ENCODE measurements at places on chromosomes 12 and 14.

DNA sequence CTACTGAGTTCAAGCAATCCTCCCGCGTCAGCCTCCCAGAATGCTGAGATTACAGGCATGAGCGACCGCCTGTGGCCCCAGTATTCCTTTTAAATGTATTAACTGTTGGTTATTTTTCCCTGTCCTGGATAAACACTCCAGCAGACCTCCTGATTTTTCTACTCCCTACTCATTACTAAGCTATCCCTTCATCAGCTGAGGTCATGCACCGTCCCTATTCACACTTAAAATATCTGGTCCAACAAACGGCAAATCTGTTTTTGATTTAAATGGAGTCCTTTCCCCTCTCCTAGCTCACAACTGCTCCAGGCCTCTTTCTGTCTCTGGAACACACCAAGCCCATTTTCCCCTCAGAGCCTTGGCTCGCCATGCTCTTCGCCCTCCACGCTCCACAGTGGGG is 1003.3 kb upstream of the TMEM132C start:
- DNase-seq: no peak

DNA sequence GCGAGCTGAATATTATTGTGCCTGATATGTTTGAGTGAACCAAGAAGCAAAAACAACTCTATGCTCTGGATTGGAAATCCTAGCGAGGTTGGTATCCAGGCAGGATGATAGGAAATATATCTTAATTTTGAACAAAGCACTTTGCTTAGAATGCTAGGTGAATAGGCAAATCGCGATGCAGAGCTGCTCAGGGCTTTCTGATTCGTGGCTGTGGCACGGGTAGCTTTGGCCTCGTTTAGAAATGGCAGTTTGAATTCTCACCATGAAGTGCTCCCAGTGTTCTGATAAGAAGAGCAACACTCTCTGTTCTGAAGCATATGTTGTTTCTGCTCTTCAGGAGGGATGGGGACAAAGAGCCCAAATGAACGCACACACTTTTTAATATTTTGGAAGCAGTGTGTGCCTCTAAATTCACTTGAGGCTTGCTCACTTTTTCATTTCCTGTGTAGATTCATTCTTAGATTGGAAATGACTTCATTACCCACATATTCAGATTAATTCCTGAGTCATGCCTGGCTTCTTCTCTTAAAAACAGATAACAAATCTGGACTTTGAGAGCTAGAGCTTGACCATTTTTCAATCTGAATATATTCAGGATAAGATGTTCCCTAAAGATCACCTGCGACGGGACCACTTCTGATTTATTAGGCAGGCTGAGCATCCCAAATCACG is 200.9 kb downstream of the RPAP3 start:
- no peak for DNase-seq

GRCh38 chr14:75315144-75315543 is 36.5 kb downstream of the FOS start:
- no peak for DNase-seq

- DNase-seq: no peak
These were observed 45.0 kb upstream of the OR6J1 start for GRCh38 chr14:22689199-22689598.

GRCh38 chr14:29222671-29223268 is 456.2 kb downstream of the FOXG1 start:
- DNase-seq: no peak

DNA sequence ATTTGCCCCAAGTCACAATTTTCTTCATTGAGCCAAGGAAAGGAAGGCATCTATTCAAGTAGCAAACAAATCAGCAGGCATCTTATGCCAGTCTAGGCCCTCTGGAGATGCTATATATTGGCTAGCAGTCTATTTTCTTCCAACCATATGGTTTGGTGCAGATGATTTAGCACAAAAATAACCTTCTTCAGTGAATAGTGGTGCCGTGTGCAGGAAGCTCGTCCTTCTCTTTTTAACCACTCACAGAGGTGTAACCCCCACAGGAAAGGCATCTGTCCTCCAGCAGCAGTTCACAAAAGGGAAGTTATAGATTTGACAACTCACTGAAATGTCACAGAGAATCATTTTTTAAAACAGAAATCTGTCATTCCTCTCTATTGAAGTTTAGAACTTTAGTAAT is 445.7 kb upstream of the SYT1 start:
- DNase-seq: no peak

- DNase-seq: no peak
These were observed 146.1 kb downstream of the CHST11 start for GRCh38 chr12:104602896-104603295.

DNA sequence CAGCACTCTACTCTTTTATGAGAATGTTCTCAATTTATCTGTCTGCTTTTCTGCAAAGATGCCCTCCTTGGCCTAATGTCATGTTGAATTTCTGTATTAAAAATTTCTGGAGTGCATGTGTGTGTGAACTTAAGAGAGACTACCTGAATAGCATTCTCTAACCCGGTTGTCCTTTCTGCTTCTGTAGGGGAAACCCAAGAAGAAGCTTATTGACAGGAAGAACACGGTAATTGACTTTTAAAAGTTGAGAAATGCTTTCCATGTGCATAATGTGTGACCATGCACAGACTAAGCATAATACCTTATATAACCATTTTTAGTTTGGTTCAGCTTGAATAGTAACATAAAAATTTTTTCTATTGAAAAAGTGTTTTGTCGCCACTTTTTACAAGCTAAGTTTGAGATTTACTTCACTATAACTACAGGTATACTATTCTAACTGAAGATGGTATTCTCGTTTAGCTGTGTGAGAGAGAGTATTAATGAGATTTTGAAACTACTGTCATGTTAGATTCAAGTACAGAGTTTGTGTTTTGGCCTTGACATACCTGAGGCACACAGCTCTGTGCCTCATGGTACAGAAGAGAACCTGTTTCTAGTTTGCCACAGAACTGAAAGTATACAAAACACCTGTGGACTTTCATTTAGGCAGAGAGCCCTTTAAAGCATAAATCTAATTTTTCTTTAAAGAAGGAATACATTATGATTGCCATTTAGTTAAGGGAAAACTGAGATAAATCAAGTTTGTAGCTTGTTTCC is 96.8 kb downstream of the TTLL5 start:
- no peak for DNase-seq

DNA sequence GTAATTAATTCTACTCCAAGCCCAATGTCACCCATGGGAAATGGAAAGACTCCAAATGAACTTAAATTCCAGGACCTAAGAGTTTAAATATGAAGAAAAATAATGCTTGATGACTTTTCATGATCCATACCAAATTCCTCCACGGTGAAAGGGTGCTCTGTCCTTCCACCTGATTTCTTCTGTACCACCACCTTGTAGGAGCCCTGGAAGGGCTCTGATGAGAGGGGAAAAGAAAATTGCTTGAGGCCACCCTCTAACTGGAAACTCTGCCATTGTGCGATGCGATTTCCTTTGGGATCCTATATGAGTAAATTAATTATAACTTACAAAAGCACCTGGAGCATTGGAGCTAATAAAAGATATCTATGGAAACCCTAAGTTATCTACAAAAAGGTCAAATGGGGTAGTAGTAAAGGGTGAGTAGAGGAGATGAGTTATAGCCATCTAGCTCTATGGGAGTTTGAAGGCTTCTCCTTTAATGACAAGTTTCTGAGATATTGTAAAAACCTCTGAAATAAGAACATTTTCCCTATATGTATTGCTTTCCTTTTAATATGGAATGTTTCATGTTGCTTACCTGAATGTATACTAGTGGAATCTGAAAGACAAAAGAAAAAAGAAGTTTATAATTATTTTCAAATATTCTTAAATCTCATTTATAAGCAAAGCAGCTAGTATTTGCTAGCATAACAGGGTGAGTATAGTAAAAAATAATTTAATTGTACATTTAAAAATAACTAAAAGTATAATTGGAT is 5.8 kb downstream of the A2M start:
- no peak for DNase-seq

GRCh38 chr12:11991604-11992003 is 79.1 kb upstream of the BCL2L14 start:
- no peak for DNase-seq
